Fibroblast of the aortic adventitia (primary cell): ENCODE measurements at places on chromosomes 13 and 19.
A peak's percentile ranks its signal among the peaks of the same experiment; 100 is the strongest.

GRCh38 chr13:48851707-48852106 is 124.0 kb upstream of the FNDC3A start:
- no peak for DNase-seq

DNA sequence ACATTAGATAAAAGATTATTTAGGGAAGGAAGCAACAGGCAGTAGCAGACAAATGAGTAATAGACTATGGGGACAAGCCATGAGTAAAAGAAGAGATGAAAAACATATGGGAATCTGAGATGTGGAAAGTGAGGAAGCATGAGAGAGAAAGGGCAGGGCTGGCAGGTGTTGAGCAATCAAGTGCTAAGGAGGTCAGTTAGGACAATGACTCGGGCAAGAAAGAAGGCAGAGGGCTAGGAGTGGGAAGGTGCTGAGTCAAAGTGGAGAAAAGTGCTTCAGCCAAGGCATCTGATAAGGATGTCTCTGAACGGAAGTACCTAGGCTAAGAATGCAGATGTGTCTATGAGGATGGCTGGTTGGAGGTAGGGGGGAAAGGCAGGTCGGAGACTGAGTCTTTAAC is 291.9 kb upstream of the HTR2A start:
- peak; percentile 85 for DNase-seq

GRCh38 chr13:43095771-43096719 is 72.7 kb downstream of the DNAJC15 start:
- peak; percentile 57 for DNase-seq

DNA sequence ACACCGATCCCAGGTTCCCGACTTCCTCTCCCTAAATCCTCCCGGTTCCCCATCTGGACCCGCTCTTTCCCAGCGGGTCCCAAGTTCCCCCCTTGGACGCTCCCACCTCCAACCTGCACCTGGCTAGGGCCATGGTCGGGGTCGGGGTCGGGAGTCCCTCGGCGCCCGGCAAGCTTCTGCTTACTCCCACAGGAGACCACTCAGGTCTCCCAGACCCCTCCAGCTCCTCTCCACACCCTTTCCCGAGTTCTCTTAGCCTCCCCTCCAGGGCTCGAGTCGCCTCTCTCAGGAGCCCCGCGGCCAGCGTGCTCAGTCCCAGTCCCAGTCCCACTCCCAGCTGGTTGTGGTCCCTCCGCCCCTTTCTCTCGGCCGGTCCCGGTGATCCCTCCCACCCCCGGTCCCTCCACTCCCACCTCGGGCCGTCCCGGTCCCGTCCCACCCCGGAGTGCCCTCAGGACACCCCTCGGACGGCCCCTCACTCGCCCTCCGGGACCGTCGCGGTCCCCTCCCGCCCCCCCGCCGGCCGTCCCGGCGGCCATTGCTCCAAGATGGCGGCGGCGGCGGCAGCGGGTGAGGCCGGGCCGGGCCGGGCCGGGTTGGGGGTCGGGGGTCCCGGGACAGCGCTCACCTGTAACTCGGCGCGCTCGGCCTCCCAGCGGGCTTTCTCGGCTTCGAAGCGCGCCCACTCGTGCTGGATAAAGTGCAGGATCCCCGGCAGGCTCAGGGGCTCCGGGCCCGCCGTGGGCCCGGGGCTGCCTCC is at the start of gene FKRP:
Gene FKRP, plus strand, starts transcription at position 537 of the 760 bp plus-strand sequence. CDS start 9,394 bp downstream, outside the sequence.
- no peak for DNase-seq
